ENCODE measurements at places on chromosomes 7 and 10. TPM values are rescaled to one million over a fixed set of nuclear protein-coding genes. Genes with fewer than 3 reads are reported as not detected.

Gene GPAM
- total RNA-seq = 9.1 TPM

Gene NPC1L1
- not detected for total RNA-seq

Gene TMEM213
- total RNA-seq = not detected

Gene FAM221A
- 5.0 TPM for total RNA-seq

Gene OTUD1
- total RNA-seq = 4.7 TPM

Gene TMEM225B
- total RNA-seq = 0.19 TPM

Gene KAZALD1
- total RNA-seq = 1.7 TPM

Gene NSUN6
- total RNA-seq = 6.1 TPM

Gene THSD7A
- 47.2 TPM for total RNA-seq

Gene MAGI2
- 3.4 TPM for total RNA-seq

Gene SPDYE11
- not detected for total RNA-seq

Gene GPR37
- total RNA-seq = 4.7 TPM

Gene OR2A42
- total RNA-seq = 0.09 TPM

Gene SCIN
- total RNA-seq = 0.09 TPM

Gene POM121
- 4.3 TPM for total RNA-seq

Gene AKR1C8
- not detected for total RNA-seq

Gene CCL26
- not detected for total RNA-seq

Gene TUBAL3
- 0.18 TPM for total RNA-seq

Gene TECPR1
- total RNA-seq = 52.8 TPM

Gene PPP3CB
- 17.9 TPM for total RNA-seq

Gene ADRA2A
- 0.18 TPM for total RNA-seq

Gene CTAGE6
- total RNA-seq = 2.2 TPM

Gene ATG9B
- 0.19 TPM for total RNA-seq

Gene AGFG2
- total RNA-seq = 18.0 TPM

Gene NEUROD6
- not detected for total RNA-seq

Gene SFTPA1
- not detected for total RNA-seq

Gene GARIN1A
- 0.28 TPM for total RNA-seq

Gene CELF2
- 10.5 TPM for total RNA-seq

Measured in endothelial cell of coronary artery (primary cell).